Sigmoid colon (tissue), 7 donors: ENCODE measurements at places on chromosomes 13 and 19. TPM values are rescaled to one million over a fixed set of nuclear protein-coding genes. Genes with fewer than 3 reads are reported as not detected.

DNA sequence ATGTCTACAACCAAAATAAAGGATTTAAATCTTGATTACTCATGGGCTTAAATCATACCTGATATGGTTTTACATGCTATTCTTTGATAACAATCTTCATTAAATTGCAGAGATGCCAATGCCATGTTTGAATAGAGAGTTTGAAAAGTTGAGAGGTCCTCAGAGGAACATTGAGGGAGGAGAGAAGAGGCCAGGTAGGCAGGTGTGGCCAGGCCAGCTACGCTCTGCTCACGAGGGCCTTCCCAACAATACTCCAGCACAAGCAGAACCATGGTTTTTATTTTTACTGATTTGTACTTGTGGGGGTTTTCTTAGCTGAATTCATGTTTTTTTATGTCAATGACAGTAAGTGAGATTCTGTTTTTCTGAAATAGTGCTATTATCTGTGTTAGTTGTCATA, 158.1 kb upstream of the RFC3 start:
- no peak for DNase-seq
- no peaks in the 10 kb centered on the region for H3K4me1 ChIP-seq
- H3K4me3 ChIP-seq = no peak overlapping the region
- no peaks in the 10 kb centered on the region for H3K36me3 ChIP-seq
- H3K27ac ChIP-seq = no peak overlapping the region

GRCh38 chr13:43749503-43749902, 37.3 kb downstream of the ENOX1 start:
- no peak for DNase-seq
- peaks cover 17% of the 10 kb centered on the region for H3K4me1 ChIP-seq
- no peak overlapping the region for H3K27ac ChIP-seq
- no peaks in the 10 kb centered on the region for H3K27me3 ChIP-seq
- H3K36me3 ChIP-seq = no peaks in the 10 kb centered on the region
- H3K4me3 ChIP-seq = no peak overlapping the region

DNA sequence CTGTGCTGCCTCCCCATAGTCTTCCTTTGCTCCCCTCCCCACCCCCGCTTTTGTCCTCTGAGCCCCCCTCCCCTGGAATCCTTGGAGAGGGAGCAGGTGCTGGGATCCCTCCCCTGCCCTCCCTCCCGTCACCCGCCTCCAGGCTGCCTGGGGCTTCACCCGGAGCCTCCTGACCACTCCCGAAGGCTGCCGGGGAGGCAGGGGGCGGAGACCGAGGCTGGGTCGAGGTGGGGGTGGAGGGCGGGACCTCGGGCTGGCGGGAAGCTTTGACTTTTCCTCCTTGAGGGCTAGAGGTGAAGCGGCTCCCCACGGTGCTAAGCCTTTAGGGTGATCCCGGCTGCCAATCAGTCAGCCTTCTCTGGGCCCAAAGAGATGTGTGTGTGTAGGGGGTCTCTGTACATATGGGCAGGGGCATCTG, 1.5 kb downstream of the KMT5C start:
- no peaks in the 10 kb centered on the region for H3K27me3 ChIP-seq
- peak overlapping the region; percentile 92 for H3K27ac ChIP-seq
- peak; percentile 91 for DNase-seq
- H3K4me3 ChIP-seq = peak overlapping the region; percentile 55

GRCh38 chr13:63044589-63045313, 1629.1 kb upstream of the PCDH20 start:
- peak overlapping the region; percentile 65 for H3K27ac ChIP-seq
- H3K36me3 ChIP-seq = no peaks in the 10 kb centered on the region
- no peaks in the 10 kb centered on the region for H3K27me3 ChIP-seq
- peaks cover 13% of the 10 kb centered on the region for H3K4me1 ChIP-seq
- no peak for DNase-seq
- no peak overlapping the region for H3K4me3 ChIP-seq

DNA sequence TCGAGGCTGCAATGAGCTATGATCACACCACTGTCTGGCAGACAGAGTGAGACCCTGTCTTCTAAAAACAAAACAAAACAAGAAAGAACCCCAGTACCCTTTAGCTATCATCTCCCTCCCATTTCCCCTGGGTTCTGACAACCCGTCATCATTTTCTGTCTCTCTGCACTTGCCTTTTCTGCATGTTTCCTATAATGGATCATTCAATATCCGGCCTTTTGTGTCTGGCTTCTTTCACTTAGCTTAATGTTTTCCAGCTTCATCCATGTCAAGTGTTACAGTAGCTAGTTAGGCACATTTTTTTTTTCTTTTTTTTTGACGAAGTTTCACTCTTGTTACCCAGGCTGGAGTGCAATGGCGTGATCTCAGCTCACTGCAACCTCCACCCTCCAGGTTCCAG, 16.5 kb downstream of the AP2S1 start:
- no peak overlapping the region for H3K27ac ChIP-seq
- peaks cover 6% of the 10 kb centered on the region for H3K4me1 ChIP-seq
- peaks cover 7% of the 10 kb centered on the region for H3K36me3 ChIP-seq
- no peak for DNase-seq
- no peaks in the 10 kb centered on the region for H3K27me3 ChIP-seq

DNA sequence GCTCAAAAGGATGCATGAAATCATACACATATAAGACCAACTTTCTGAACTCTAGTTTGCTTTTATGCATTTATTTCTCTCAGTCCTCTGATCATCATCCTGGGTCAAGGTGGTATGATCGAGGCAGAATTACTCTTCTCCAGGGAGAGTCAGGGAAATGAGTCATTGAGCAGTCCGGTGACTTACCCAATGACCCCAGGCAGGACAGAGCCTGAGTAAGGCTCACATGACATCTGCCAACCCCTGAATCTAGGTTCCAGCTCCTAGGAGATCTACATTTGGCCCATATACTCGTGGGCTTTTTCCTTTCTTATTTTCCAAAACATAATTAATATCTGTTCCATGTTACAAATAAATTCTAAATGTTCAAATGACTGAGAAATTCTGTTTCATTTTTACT, 502.3 kb downstream of the FOXO1 start:
- peaks cover 10% of the 10 kb centered on the region for H3K4me1 ChIP-seq
- H3K36me3 ChIP-seq = no peaks in the 10 kb centered on the region
- no peaks in the 10 kb centered on the region for H3K27me3 ChIP-seq
- DNase-seq = no peak

DNA sequence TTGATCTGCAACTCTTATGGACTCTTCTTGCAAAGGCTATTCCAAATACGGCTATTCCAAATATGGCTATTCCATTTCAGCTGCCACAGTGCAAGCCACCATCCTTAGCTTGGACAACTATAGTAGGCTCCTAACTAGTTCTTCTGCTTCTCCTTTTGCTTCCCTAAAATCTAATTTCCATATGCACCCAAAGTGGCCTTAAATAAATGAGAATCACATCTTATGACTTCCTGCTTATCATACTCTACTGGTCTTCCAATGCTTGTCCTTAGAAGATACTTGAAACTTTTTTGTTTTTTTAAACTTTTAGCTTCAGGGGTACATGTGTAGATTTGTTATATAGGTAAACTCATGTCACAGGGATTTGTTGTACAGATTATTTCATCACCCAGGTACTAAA, 4.9 kb downstream of the UCHL3 start:
- no peaks in the 10 kb centered on the region for H3K4me1 ChIP-seq
- DNase-seq = no peak
- H3K27me3 ChIP-seq = no peaks in the 10 kb centered on the region
- no peak overlapping the region for H3K27ac ChIP-seq
- no peaks in the 10 kb centered on the region for H3K36me3 ChIP-seq

DNA sequence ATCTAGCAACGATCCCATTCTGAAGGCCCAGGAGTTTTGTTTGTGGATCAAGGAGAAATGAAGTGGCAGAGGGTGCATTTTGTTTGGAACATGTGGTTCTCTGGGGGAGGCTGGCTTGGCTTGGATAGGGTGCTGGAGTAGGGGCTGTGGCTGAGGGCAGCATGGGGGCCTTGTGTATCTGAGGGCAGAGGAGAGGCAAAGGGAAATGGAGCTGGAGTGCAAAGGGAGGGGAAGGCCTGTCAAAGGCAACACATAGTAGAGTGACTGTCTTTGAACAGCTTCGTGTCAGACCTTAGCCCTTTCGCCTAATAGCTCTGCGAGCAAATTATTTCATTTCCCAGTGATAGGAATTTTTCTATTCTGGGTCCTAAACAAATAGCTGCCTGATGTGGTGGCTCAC, 187.2 kb downstream of the KCNRG start:
- peaks cover 10% of the 10 kb centered on the region for H3K4me1 ChIP-seq
- no peak overlapping the region for H3K4me3 ChIP-seq
- no peaks in the 10 kb centered on the region for H3K36me3 ChIP-seq
- no peak for DNase-seq
- H3K27me3 ChIP-seq = no peaks in the 10 kb centered on the region
- H3K27ac ChIP-seq = no peak overlapping the region

- no peaks in the 10 kb centered on the region for H3K4me1 ChIP-seq
- H3K4me3 ChIP-seq = no peak overlapping the region
- no peaks in the 10 kb centered on the region for H3K36me3 ChIP-seq
- no peak for DNase-seq
- H3K27ac ChIP-seq = no peak overlapping the region
Measured at GRCh38 chr13:105518086-105518485, 1017.4 kb downstream of the EFNB2 start.

DNA sequence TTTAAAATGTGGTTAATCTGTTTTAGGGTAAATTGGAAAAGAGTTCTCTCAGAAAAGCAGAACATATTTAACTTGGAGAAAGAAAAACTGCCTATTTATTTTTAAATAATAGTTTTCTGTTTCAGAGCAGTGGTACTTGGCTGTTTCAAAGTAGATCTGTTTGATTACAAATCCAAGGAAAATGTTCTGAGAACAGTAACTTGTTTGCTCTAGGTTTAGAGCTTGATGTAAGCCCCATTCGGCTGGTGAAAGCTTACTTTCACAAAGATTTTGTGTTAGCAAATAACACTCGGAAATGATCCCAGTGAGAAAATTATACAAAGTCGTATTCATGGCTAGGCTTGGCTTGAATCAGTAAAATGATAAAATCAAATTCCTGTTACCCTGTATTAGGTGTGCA, 395.8 kb upstream of the GPC6 start:
- H3K27ac ChIP-seq = no peak overlapping the region
- no peaks in the 10 kb centered on the region for H3K27me3 ChIP-seq
- DNase-seq = no peak
- H3K4me1 ChIP-seq = no peaks in the 10 kb centered on the region
- no peak overlapping the region for H3K4me3 ChIP-seq
- no peaks in the 10 kb centered on the region for H3K36me3 ChIP-seq

GRCh38 chr13:28967029-28967915, 147.1 kb downstream of the MTUS2 start:
- no peaks in the 10 kb centered on the region for H3K4me1 ChIP-seq
- no peaks in the 10 kb centered on the region for H3K36me3 ChIP-seq

DNA sequence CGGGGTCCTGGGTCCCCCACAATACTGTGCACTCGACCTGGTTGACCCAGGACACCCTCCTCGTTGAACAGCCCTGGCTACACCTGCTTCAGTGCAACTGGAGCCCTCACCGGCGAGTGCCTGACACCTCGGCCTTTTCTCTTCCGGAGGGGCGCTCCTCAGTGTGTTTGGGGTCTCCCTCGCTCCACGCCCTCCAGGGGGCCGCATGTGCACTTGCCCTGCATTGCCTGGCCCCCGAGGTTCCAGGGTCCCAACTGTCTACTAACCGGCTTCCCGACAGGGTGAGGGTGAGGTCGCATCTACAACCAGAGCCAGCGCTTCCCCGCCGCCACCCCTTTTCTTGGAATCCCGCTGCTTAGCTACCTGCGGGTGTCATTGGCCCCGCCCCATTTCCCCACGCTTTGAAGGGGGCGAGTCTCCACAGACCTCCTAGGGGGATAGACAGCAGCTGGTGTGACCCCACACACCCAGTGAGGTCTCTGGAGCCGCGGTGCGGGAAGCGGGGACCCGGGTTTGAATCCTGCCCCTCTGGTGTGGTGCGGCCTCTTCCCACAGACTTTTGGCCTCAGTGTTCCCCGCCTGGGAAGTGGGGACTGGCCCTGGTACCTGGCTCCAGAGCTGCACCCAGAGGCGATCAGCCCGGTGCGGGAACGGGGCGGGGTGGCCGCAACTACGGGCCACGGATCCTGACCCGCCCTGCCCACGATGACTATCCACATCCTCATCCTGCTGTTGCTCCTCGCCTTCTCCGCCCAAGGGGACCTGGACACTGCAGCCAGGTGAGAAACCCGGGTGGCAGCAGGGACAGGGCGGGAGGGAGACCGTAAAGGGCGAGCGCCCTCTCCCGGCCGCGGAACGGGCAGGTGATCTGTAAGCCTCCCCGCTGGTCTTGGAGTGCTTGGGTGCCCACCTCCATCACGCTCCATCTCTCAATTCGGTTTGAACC, at the start of gene ADM5:
TSS of gene ADM5 (plus strand) at position 462 of the 946 bp plus-strand sequence. CDS start at position 706, 244 bp downstream.
- peak within 1 kb of the TSS; percentile 58 for H3K27ac ChIP-seq
- peaks cover 4% of the 10 kb centered on the region for H3K27me3 ChIP-seq
- no peaks in the 10 kb centered on the region for H3K4me1 ChIP-seq
- H3K4me3 ChIP-seq = peak within 1 kb of the TSS; percentile 44
- DNase-seq = no peak

SCGB2B2 gene
- polyA plus RNA-seq = not detected

KL gene
- 0.67 TPM for polyA plus RNA-seq

NCAN gene
- 0.09 TPM for polyA plus RNA-seq

TRAPPC2B gene
- polyA plus RNA-seq = 11.4 TPM

PRR20D gene
- not detected for polyA plus RNA-seq

LILRB3 gene
- 4.2 TPM for polyA plus RNA-seq

ZC3H4 gene
- polyA plus RNA-seq = 6.7 TPM

ZIM2 gene
- polyA plus RNA-seq = not detected

CBY2 gene
- polyA plus RNA-seq = not detected
